Epithelial cell of proximal tubule (primary cell): ENCODE measurements at places on chromosomes 12 and 14.

DNA sequence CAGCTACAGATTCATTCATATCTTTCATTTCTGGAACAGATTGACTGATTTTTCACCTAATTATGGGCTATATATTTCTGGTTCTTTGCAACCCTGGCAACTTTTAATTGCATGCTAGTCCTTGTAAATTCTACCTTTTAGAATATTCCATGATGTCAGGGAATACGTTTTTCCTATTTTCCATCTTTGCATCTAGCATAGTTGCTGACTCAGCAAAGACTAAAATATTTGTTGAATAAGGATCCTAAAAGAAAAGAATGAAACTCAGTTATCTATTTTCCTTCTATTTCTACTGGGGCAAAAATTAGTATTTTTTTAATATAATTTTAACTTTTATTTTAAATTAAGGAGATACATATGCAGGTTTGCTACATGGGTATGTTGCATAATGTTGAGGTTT lies 438.3 kb downstream of the GXYLT1 start:
- DNase-seq, result no peak

GRCh38 chr12:120936197-120936596 lies 32.0 kb upstream of the SPPL3 start:
- no peak for DNase-seq

- no peak for DNase-seq
These were observed 229.4 kb downstream of the CNTN1 start for GRCh38 chr12:40921563-40922163.

DNA sequence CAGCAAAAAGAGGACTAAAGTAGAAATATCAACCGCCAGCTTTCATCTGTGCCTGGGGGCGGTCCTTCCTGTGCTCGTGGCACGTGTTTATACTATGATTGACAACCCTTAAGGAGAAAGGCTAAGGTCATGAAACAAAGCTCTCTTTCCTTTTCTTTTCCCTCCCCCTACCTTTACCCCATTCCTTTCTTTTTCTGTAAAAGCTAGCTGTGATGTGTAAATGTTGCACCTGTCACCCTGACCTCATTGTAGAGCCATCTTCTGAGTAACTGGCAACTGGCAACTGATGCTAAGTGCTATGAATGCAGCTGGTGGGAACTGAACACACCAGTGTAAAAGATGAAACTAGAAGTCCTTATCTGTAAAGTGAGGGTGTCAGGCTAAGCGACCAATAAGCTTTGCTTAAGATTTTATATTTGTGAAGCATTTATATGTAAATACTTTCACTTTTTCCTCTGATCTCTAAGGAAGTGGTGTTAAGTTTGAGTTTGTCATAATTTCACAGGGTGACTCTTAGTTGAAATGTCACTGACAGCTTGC lies 102.8 kb upstream of the BCAT1 start:
- DNase-seq, result no peak

- no peak for DNase-seq
These were observed 98.0 kb downstream of the PPP2R5C start for GRCh38 chr14:101859538-101859902.

DNA sequence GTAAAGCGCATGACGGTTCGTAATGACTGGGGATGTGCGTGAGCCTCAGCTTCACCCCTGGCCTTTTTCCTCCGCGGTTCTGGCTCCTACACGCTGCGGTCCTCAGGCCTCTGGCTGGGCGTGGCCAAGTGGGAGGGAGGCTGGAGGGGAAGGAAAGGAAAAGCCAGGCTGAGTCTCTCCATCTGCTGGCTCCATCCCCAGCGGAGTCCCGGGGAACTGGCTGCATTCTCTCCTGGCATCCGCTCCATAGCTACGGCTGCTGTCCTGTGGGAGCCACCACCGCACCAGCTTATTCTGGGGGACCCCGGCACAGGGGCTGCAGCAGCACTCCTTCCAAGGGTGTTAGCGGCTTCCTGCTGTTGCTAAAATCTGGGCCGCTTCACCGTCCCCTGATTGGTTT lies 68.2 kb upstream of the SLC24A4 start:
- no peak for DNase-seq

GRCh38 chr12:19120795-19121194 lies 8.7 kb upstream of the PLEKHA5 start:
- DNase-seq, result peak; percentile 58

- DNase-seq, result no peak
These were observed at the start of gene CCDC88C for GRCh38 chr14:91417120-91417982. Gene CCDC88C (minus strand): TSS chr14:91417820. CDS start chr14:91417690, 130 bp downstream.

- DNase-seq, result no peak
These were observed 7.7 kb upstream of the PPTC7 start for GRCh38 chr12:110590806-110591326.

DNA sequence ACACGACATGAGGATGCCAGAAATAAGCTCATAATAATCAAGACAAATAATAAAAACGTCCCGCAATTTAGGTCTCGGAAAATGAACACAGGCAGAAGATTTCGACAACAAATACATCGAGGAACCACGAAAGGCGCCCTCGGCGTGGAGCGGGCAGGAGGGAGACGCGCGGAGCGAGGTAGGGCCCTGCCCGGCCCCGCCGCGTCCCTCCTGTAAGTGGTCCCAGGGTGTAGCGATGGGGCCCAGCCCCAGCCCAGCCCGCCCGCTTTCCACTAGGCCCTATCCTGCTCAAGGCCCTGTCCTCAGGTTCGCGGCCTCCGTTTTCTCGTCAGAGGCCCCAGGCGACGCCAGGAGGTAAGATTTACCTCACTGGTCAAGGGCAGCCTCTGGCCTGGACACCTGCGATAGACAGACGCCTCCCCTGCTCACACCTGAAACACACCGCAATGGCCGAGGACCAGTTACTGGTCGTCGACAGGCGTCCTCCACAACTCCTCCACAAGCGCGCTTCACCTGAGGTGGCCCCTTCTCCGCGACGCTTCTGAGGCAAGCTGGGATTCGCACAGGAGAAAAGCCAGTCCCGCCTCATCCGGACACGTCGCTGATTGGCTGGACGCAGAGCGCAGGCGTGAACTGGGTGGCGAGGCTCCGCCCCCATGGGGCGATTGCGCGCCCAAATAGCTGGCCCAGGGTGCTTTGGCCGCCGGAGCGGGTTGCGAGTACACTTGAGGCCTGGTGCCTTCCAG lies at the start of gene SYCP3:
Gene SYCP3, minus strand, starts transcription at position 543 of the 746 bp plus-strand sequence. CDS start 1,527 bp downstream, outside the sequence.
- no peak for DNase-seq

GRCh38 chr12:124302807-124303578 lies 8.1 kb downstream of the RFLNA start:
- no peak for DNase-seq

- peak; percentile 7 for DNase-seq
These were observed 156.5 kb downstream of the KCNK10 start for GRCh38 chr14:88166616-88167015.

- no peak for DNase-seq
These were observed 140.4 kb downstream of the RBM19 start for GRCh38 chr12:113825705-113826104.

DNA sequence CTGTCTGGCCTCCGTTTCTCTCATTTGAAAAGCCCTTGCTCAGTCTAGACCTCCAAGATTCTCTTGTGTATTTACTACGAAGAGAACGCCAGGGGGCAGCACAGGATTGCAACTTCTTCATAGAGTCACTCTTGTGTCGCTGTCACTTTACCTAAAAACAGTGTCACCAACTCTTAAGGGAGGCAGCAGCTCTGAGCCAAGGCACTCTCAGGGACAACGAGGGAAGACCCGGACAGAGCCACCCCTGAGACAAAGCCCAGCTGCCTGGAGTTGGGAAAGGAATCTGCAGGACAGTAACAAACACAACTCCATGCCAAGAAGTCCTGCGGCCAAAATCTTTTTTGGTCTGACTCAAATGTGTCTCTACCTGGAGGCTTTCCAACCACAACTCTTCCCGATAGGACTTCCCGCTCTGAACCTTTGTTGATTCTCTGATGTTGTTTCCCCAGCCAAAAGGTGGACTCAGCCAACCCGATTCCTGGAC lies 9.6 kb upstream of the RPAP3 start:
- DNase-seq, result no peak

GRCh38 chr14:96979611-96980074 lies 182.5 kb downstream of the VRK1 start:
- no peak for DNase-seq

DNA sequence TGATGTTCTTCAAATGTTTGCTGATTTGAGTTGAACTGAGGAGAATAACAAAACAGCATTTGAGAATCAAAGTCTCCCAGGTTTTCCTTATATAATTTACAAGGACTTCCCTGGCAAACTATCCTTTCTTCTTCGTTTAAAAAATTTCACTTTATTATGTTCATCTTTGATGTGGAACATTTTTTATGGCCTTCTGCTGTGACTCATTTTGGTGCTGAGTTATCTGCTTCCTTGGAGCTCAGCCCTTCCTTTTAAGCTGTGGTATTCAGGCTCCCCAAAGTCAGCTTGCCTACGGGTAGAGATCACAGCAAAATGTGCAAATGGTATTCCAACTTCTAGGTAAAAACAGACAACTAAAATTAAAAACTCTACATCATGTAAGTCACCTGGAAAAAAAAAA lies 1.4 kb upstream of the ANO4 start:
- no peak for DNase-seq

GRCh38 chr12:50198829-50199228 lies 31.7 kb upstream of the CERS5 start:
- DNase-seq, result no peak

- DNase-seq, result no peak
These were observed 17.8 kb upstream of the MLEC start for GRCh38 chr12:120668868-120669840.

DNA sequence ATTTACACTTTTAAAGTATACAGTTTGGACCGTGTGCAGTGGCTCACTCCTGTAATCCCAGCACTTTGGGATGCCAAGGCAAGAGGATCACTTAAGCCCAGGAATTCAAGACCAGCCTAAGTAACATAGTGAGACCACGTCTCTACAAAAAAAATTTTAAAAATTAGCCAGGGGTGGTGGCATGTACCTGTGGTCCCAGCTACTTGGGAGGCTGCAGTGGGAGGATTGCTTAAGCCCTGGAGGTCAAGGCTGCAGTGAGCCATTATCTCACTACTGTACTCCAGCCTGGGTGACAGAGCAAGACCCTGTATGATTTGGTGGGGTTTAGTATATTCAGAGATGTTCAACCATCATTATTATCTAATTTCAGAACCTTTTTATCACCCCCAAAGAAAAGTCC lies 4.7 kb downstream of the EIF4B start:
- no peak for DNase-seq

DNA sequence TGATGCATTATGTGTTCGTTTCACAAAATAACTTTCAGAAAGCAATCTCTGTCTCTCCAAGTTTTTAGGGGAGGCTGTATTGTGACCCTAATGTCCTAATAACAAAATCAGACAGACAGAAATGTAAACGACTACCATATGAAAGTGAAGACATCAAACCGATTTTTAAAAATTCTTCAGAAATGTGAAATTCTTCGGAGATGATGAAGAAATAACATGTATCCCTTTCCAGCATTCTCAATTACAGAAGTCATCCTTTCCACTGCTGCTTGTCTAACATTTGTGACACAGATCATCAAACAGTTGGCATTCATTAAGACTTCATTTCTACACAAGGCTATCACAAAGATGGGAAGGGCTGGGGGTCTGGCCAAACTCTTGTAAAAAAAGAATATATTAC lies 41.0 kb downstream of the DMAC2L start:
- no peak for DNase-seq

GRCh38 chr14:90443161-90444076 lies 46.6 kb downstream of the CALM1 start:
- DNase-seq, result no peak

DNA sequence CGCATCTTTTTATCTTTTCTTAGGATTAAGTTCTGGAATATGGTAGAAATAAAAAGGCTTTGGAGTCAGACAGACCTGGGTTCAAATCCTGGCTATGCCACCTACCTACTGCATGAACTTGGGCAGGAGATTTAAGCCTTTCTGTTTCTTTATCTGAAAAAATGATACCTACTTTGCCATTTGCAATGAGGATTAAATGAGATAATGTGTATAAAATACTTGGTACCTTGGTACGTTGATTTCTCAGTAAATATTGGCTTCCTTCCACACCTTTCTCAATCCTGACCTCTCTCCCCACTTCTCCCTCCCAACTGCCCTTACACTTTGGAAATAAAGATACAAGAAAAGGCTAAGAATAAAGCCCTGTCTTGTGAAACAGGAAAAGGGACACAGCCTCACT lies 172.6 kb downstream of the PAX9 start:
- DNase-seq, result no peak

DNA sequence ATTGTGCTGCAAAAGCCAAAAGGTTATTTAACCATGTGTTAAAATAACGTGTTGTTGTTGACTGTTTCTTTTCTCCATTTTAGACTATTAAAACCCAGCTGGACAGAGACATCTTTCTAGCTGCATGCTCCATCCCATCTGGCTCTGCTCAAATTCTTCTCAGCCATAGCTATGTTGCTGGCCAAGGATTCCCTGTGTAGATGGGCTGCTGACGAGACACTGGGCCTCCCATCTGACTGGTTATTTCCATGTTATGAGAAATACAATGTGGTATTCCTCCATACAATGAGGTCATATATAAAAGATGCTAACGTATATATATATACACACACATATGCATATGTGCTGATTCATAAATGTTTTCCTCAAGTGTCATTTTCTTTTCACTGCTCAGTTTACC lies 30.1 kb downstream of the MED13L start:
- no peak for DNase-seq

DNA sequence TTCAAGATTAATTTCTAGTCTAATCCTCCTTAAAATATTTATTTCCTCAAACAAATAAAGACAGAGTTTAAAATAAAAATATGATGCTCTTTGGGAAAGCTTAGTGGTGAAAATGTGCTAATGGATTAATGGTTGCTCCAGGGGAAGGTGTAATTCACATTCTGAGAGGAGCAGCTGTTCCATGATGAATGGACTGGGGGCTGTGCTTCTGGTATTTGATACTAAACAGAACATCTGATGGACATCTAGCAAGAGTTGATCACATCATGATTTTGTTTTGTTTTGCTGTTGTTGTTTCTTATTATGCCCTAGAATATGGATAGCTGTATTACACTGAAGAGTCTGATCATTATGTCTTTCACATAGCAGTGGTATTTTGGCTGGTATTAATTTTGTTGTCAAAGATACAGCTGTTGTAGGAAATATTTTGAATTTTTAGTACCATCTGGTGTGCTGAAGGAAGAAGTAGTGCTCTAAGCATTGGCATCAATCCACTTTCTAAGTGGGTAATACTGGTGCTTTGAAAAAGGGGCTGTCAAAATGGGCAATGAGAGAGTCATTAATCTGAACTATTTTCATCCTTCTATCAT lies 296.4 kb downstream of the ADAMTS20 start:
- no peak for DNase-seq

- DNase-seq, result peak; percentile 78
These were observed 49.2 kb downstream of the TESPA1 start for GRCh38 chr12:54935235-54935951.

GRCh38 chr12:6306599-6307220 lies 3.8 kb upstream of the PLEKHG6 start:
- no peak for DNase-seq

GRCh38 chr12:12803186-12803585 lies 10.0 kb upstream of the DDX47 start:
- peak; percentile 86 for DNase-seq
